ENCODE measurements at places on chromosomes 11 and 22.

DNA sequence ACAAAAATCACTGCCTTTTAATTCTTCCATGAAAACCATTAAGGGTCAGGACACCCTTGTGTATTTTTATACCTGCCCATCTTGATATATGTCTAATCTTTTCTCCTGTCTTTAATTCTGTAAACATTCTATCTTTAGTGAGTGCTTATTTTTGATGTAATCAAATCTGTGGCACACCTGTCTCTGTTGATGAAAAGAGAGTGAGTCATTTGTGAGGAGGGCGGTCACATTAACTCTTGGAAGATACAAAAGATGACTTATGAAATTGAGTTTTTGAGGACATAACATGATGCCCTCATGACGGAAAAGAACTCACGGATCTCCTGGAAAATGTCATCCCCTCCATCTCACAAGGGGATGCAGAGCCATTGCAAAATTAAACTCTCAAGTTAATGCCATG, 206.5 kb upstream of the PGR start:
- DNase-seq = no peak

DNA sequence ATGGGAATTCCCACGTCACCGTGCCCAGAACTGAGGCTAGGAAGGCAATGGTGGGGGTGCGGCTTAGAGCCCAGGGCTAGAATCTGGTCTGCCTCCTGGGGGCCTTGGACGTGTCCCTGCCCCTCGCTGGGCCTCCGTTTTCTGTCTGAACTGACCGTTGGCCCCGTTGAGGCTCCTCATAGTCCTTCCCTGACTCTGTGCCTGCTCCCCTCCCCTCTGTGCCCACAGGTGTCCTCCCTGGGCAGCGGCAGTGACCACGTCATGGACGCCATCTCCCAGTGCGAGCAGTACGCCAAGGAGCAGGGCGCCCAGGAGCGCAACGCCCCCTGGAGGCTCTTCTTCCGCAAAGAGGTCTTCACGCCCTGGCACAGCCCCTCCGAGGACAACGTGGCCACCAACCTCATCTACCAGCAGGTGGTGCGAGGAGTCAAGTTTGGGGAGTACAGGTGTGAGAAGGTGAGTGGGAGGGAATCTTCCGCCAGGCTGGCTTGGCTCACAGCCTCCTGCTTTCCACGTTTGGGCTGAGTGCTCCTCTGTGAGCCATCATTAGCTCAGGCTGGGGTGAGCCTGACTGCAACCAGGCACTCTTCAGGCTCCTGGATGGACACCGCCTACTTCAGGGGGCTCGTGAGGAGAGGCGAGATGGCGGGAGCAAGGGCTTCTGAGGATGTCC, 63.9 kb downstream of the MYO7A start:
- peak; percentile 75 for DNase-seq

DNA sequence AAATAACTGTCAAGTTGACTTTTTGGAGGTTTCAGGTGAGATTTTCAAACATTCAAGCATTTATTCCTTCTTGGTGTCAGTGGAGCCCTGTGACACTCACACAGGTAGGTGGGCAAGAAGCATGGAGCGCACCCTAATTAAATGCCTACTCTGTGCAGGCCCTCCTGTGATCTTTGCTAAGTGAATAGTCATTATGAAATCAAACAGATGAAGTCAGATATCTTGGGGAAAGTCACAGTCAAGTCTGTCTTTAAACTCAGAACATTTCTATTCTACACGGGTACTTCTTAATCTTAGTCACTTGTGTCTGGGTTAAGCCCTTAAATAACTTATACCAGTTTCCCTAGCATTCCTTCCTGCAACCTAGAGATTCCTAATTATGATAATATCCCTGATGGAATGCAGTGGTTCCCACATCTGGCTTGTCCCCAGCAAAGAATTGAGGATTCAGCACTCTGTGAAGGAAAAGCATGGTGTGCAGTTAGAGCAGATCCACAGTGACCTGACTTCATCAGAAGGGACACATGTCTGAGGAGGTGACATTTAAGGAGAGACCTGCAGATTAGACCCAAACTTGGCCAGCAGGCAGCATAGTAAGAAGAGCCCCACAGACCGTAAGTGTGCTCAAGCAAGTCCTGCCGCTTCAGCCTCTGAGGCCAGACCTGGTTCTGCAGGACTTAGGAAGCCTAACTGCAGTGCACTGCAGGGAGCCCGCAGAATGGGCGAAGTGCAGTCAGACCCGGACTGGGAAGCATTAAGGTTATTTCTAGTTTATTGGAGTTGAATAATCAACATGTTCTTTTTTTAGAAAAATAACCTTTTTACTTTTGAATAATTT, 85.3 kb upstream of the GAL start:
- DNase-seq = no peak

GRCh38 chr11:46597609-46598219, 3.9 kb upstream of the AMBRA1 start:
- no peak for DNase-seq

- no peak for DNase-seq
These were observed 10.1 kb downstream of the NLRP10 start for GRCh38 chr11:7955191-7955590.

GRCh38 chr22:44289414-44290171, 23.2 kb downstream of the SHISAL1 start:
- no peak for DNase-seq

DNA sequence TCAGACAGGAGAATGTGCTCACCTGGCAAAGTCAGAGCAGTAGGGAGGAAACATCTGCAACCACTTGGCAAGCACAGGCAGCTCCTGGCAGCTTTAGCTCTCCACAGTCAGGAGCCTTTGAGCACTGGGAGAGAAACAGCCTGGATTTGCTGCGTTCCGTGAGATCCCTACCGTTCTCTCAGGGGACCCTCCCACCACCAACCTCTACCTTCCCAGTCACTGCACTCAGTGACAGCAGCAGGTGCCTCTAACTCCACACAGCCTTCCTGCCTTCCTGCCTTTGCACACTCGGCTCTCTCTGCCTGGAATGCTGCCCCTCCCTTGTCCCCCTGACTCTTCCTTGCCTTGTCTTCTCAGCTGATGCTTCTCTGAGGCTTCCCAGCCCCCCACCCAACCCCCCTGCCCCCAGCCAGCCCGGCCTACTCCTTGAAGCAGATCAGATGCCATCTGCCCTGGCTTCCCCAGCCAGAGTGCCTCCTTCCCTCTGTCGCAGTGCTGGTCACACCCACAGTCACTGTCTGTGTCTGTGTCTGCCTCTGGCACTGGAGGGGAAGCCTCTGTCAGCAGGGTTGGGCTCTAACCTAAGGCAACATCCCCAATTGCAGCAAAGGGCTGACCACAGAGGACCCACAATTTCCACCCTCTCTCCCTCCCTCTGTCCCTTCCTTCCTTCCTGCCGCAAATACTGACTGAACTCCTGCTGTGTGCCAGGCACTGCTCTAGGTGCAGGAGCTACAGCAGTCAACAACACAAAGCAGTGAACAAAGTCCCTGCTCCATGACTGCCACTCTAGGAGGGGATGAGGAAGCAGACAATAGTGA, 14.9 kb upstream of the TSKU start:
- peak; percentile 53 for DNase-seq
